ENCODE measurements at places on chromosomes 12 and 14. TPM values are rescaled to one million over a fixed set of nuclear protein-coding genes. Genes with fewer than 3 reads are reported as not detected.

GRCh38 chr12:67426067-67426466, 156.9 kb downstream of the CAND1 start:
- no peak overlapping the region for H3K4me3 ChIP-seq
- H3K27me3 ChIP-seq = no peaks in the 10 kb centered on the region
- no peaks in the 10 kb centered on the region for H3K36me3 ChIP-seq
- H3K4me1 ChIP-seq = no peaks in the 10 kb centered on the region
- no peak for DNase-seq

- H3K27me3 ChIP-seq = no peaks in the 10 kb centered on the region
- H3K4me3 ChIP-seq = no peak overlapping the region
Observed at GRCh38 chr14:50846226-50846880, 15.4 kb upstream of the NIN start.

DNA sequence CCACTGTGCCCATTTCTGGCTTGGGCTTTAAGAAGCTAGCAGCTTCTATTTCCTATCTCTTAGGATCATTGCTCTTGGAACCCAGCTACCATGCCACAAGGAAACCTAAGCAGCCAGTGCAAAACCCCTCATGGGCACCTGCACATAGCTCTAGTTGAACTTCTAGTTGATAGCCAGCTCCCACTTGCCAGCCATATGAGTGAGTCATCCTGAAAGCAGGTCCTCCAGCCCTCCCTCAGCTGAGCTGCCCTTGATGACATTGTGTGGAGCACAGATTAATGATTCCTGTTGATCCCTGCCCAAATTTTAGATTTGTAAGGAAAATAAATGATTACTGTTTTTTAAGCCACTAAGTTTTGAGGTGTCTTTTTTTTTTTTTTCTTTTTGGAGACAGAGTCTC, 234.2 kb upstream of the FBXO33 start:
- H3K27ac ChIP-seq = no peak overlapping the region
- no peaks in the 10 kb centered on the region for H3K36me3 ChIP-seq
- H3K4me3 ChIP-seq = no peak overlapping the region
- H3K4me1 ChIP-seq = no peaks in the 10 kb centered on the region

DNA sequence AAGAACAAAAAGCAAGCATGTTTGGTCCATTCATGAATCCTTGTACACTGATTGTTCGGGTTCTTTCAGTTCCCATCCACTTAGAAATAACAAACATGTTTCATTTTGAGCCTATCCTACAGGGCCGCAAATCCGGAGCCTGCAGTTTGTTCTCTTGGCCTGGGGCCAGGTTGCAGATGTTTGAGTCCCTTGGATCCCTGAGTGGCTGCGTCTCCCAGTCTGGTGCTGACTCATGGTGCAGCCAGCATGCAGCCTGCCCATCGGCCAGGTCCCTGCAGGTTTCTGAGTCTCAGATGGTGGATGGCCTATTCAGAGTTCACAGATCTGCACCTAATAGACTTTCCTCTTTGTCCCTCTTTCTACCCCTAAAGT, 1.9 kb upstream of the DYNC1H1 start:
- H3K27me3 ChIP-seq = no peaks in the 10 kb centered on the region
- DNase-seq = peak; percentile 75
- no peaks in the 10 kb centered on the region for H3K36me3 ChIP-seq
- no peak overlapping the region for H3K4me3 ChIP-seq

- DNase-seq = no peak
- H3K27me3 ChIP-seq = no peaks in the 10 kb centered on the region
- H3K4me3 ChIP-seq = no peak overlapping the region
- no peaks in the 10 kb centered on the region for H3K4me1 ChIP-seq
- no peak overlapping the region for H3K27ac ChIP-seq
- H3K36me3 ChIP-seq = no peaks in the 10 kb centered on the region
Observed at GRCh38 chr12:82481954-82482353, 123.6 kb downstream of the METTL25 start.

DNA sequence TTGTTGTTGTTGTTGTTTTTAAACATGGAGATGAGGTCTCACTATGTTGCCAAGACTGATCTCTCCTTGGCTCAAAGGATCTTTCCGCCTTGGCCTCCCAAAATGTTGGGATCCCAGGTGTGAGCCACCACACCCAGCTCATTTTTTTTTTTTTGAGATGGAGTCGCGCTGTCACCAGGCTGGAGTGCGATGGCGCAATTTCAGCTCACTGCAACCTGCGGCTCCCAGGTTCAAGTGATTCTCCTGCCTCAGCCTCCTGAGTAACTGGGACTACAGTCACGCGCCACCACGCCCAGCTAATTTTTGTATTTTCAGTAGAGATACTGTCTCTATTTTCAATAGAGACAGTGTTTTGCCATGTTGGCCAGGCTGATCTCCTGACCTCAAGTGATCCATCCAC, 4.9 kb upstream of the CLIP1 start:
- DNase-seq = no peak
- peaks cover 13% of the 10 kb centered on the region for H3K4me1 ChIP-seq
- no peaks in the 10 kb centered on the region for H3K27me3 ChIP-seq
- no peak overlapping the region for H3K27ac ChIP-seq

DNA sequence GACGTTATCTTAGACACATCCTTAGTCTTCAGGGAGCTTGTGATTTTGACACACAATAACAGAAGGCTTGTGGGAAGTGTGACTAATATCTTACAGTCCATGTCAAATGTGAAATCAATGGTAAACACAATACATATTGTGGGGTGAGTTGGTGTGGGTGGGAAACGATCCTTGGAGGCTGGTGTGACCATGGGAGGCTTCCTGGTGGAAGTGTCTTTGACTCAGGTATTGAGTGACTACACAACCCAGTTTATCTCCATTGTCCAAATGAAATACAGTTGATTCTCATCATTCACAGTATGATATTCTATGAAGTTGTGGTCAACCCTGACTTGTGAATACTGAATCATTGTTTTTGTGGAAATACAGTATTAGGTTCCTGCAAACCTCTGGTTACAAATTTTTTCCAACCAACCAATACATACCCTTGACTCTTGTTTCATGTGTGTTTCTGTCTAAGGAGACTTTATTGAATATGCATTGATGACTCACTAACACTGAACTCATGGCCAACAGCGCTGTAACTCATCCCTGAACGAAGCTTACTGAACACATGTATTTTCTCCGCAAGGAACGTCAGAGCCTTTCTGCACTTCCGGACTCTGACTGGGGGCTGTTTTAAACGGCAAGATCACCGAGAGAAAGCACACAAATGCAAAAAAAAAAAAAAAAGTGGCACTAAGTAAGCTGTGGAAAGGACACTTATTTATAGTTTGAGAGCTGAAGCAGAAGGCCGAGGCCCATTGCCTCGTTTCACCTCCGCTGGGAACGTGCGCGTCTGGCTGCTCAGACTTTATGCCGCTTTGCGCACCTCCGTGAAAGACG, 59.0 kb downstream of the CLMN start:
- no peak for DNase-seq
- no peaks in the 10 kb centered on the region for H3K36me3 ChIP-seq
- peaks cover 30% of the 10 kb centered on the region for H3K4me1 ChIP-seq
- no peaks in the 10 kb centered on the region for H3K27me3 ChIP-seq
- no peak overlapping the region for H3K27ac ChIP-seq

- H3K36me3 ChIP-seq = no peaks in the 10 kb centered on the region
- DNase-seq = no peak
- no peak overlapping the region for H3K4me3 ChIP-seq
- no peaks in the 10 kb centered on the region for H3K4me1 ChIP-seq
- H3K27ac ChIP-seq = no peak overlapping the region
- H3K27me3 ChIP-seq = peaks cover under 1% of the 10 kb centered on the region
Observed at GRCh38 chr12:111248236-111249017, 120.5 kb downstream of the PHETA1 start.

The E2F7 gene
- 0.85 TPM for total RNA-seq

The CCDC77 gene
- total RNA-seq = 10.4 TPM

All from spleen (tissue), 13 donors.